Left lung (tissue), 14 donors: ENCODE measurements at places on chromosomes 6 and 20. TPM values are rescaled to one million over a fixed set of nuclear protein-coding genes. Genes with fewer than 3 reads are reported as not detected.

The TOP1 gene
- polyA plus RNA-seq, result 97.9 TPM

The CLVS2 gene
- polyA plus RNA-seq, result 0.78 TPM

The PDYN gene
- polyA plus RNA-seq, result not detected

The MYB gene
- 4.8 TPM for polyA plus RNA-seq

The HCK gene
- 3.8 TPM for polyA plus RNA-seq

The THBD gene
- polyA plus RNA-seq, result 41.2 TPM

The RFX6 gene
- polyA plus RNA-seq, result 2.1 TPM

The RUNX2 gene
- 2.5 TPM for polyA plus RNA-seq

The CST7 gene
- polyA plus RNA-seq, result 1.5 TPM

The SIRPB1 gene
- 3.5 TPM for polyA plus RNA-seq

The FOXA2 gene
- 43.5 TPM for polyA plus RNA-seq

The LY6G6F gene
- polyA plus RNA-seq, result 1.5 TPM

The NR2E1 gene
- not detected for polyA plus RNA-seq

The HLA-DRB5 gene
- polyA plus RNA-seq, result 7.9 TPM

The SNX9 gene
- polyA plus RNA-seq, result 40.7 TPM

The RCAN2 gene
- polyA plus RNA-seq, result 3.1 TPM

The PI3 gene
- polyA plus RNA-seq, result not detected
